ENCODE measurements at places on chromosomes 5 and 9.

GRCh38 chr9:98074115-98074990, 17.8 kb downstream of the NANS start:
- DNase-seq, result no peak

- DNase-seq, result no peak
These were observed 51.5 kb downstream of the LIX1 start for GRCh38 chr5:97090944-97091343.

GRCh38 chr5:29114331-29114768, 2076.0 kb upstream of the CDH9 start:
- no peak for DNase-seq

DNA sequence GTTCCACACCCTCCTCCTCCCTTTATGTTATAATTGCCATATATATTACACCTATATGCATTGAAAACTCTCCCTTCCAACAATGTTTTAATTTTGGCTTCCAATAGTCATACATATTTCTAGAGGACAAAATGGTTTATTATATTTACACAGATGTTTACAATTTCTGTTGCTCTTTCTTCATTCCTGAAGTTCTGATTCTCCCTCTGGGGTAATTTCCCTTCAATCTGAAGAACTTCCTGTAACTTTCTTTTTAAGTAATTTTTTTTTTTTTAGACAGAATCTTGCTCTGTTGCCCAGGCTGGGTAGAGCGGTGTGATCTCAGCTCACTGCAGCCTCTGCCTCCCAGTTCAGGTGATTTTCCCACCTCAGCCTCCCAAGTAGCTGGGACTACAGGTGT, 173.0 kb upstream of the MAP1B start:
- no peak for DNase-seq

DNA sequence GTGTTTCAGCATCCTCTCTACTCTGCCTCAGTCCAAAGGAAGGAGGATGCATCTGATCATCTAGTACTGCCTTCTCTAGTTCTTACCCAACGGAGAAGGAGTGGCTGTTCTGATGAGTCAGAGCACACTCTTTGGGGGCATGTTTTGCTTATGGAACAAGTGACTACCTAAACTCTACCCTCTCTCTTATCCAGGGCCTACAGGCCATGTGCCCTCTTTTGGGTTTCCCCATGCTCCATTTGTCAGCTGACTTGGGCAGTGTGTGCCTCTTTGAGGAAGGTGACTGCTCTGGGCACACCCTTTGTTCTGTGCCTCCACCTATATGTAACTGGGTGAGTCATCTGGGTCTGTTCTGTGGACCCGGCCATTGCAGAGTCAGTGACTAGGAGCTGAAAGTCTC, 89.6 kb upstream of the BNC2 start:
- no peak for DNase-seq

- no peak for DNase-seq
These were observed 80.8 kb downstream of the PDE6A start for GRCh38 chr5:149863830-149864229.

DNA sequence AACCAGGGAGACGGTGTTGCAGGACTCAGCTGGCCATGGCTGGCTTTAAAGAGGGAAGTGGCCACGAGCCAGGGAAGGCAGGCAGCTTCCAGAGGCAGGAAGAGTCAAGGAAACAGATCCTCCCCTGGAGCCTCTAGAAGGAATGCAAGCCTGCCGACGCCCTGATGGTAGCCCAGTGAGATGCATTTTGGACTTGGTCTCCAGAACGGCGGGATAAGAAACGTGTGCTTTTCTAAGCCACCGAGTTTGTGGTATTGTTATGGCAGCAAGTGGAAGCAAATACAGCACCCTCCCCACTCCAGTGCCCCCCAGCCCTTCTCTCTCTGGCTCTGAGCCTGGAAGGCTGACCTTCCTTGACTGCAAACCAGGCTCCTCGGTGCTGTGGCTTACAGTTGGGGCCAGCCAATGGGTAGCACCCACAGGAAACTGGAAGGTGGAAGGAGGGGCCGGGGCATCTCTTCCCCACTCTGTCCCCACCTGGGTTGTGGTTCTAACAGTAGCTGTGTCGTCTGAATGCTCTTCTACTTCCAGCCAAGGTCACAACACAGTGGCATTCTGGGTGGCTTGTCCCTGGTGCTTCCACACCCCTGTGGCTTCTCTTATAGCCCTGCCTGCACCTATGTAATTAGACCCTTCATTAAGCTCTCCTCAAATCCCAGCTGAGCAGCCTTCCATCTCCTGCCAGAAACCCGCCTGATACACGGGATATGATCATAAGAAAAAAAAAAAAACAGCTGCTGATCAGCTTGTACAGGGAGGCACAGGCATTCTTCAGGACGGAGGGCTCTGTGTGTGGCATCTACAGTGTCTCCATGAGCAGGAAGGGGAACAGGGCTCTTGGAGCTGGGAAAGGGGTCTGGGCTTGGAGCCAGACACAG, 29.9 kb upstream of the UNC5A start:
- no peak for DNase-seq

DNA sequence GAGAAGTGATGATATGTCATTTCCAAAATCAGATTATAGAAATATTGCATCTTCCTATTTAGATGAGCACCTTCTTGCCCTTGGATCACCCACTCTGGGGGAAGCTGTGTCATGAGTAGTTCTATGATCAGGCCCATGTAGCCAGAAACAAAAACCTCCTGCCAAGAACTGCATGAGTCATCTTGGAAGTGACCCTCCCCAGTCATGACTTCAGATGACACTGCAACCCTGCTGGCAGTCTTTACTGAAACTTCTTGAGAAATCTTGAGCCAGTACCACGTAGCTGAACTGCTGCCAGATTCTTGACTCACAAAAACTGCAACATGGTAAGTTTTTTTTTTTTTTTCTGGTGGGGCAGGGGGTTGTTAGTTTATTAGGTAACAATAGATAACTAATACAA, 439.6 kb upstream of the PTGER4 start:
- no peak for DNase-seq

DNA sequence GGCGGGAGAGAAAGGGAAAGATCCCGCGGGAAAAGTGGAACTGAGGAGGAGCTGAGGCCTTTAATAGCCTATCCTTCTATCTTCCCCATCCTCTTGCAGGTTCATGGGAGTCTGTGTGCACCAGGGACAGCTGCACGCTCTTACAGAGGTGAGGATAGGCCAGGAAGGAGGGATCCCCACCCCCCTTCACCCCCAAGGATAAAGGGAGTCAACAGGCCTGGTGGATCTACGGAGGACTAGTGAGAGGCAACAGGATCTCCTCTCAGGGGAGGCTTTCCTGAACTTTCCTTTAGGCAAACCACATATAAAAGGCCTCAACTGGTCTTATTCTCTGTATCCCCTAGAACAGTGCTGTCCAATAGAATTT, 1.1 kb downstream of the TESK1 start:
- no peak for DNase-seq

DNA sequence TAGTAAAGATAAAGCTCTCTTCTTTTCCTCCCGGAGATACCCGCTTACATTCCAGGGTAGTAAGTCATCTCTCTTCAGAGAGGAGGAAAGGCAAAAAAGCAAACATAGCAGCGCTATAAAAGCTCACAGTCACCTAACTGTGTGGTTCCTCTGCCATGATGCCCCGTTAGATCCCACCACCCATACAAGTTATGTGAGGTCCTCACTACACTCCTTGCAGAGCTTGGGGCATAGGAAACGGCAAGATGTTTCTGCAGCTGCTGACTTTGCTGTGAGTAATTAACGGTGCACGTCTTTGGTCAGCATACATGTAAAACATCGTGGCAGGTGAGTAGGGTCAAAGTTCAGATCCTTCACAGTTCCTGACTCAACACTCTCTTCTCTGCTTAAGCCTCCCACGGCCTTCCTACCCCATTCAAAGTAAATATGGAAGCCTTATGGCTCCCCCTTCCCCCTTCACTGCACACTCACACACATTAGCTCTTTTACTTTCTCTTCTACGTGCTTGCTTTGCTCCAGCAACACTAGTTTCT, 218.9 kb downstream of the DIRAS2 start:
- no peak for DNase-seq

DNA sequence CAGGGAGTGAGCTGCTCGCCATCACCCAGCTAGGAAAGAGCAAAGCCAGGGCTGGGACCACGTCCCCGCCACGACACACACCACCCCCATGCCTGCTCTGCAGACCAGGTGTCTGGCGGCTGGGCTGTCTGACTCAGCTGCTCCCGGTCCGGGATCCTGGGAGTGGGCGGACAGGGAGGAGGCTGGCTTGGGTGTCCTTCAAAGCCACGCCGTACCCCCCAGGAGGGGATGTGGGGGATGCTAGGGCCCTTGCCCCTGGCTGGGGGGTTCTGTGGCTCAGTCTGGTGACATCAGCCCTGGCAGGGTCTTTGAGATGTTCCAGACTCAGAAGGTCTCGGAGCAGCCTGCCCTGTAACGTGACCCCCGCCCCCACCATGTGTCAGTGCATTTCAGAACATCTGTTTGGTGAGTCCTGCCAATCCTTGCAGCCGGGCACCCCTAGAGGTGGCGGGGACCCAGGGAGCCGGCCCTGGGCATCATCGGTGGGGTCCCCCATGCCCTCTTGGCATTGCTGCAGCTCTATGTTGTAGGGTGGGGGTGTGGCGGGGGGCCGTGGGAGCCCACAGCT, 62.3 kb downstream of the HMCN2 start:
- no peak for DNase-seq

- DNase-seq, result no peak
These were observed 1.7 kb upstream of the ABL1 start for GRCh38 chr9:130833031-130833990.

DNA sequence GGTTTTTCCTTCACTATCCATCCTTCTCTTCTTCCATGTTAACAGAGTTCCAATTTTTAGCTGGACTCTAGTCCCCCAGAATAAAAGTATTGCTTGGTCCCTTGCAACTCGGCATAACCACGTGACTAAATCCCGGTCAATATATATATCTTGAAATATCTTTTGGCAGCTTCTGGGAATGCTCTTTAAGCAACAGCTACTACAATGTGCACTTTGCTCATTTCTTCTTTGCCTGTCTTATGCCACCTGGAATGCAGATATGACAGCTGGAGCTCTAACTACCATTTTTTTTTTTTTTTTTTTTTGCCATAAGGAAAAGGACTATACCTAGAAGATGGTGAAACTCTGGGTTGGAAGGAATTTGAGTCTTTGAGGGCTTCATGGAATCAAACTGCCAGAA, 82.6 kb downstream of the GCNT4 start:
- no peak for DNase-seq

DNA sequence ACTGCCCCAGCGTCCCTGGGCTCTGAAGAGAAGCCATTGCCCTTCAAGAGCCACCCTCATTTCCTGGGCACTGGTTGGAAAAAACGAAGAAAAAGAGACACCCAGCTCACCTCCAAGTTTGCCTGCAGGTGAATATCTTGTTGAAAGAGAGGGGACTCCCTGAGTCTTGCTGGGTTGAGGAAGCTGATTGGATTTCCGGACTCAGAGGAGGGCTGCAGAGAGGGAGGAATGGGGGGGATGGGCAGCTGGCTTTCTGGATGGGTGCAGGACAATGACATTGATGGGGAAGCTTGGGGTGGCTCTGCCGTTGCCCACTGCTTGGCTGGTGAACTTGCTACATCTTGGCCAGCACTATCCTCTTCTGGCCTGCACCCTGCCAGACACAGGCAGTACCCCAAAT, 31.0 kb upstream of the IER5L start:
- no peak for DNase-seq

DNA sequence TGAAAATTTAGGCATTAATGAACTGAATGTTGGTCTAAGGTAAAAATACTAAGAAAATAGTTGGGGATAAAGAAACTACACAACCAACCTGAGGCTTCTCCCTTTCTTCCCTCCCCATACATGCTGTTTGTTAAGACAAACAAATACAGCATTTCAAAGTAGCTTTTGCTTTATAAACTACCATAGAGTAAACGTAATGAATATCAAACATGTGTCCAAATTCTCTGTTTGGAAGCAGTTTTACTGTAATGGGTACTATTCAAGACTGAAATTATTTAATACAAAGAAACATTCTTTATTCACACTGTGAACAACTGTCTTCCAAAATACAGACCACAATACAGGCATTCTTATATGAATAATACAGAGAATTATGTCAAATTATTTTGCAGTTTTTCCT, 52.0 kb downstream of the SLC44A1 start:
- no peak for DNase-seq

DNA sequence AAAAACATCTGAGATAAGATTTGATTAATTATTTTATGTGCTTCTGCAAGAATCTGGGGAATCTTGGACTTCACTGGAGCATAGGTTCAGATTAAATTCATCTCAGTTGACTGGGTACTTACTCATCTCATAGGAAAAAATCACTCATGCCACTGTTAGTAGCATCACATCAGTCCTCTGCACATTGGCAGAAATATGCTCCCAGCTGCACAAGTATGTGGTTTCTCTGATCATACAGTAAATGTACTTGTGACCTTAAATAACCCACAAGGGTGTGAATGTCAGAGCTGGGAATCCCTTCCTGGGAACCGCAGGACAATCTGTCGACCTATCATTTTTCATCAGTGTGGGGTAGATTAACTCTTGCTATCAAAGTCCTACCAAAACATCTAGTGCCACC, 203.7 kb upstream of the SLC24A2 start:
- DNase-seq, result no peak

DNA sequence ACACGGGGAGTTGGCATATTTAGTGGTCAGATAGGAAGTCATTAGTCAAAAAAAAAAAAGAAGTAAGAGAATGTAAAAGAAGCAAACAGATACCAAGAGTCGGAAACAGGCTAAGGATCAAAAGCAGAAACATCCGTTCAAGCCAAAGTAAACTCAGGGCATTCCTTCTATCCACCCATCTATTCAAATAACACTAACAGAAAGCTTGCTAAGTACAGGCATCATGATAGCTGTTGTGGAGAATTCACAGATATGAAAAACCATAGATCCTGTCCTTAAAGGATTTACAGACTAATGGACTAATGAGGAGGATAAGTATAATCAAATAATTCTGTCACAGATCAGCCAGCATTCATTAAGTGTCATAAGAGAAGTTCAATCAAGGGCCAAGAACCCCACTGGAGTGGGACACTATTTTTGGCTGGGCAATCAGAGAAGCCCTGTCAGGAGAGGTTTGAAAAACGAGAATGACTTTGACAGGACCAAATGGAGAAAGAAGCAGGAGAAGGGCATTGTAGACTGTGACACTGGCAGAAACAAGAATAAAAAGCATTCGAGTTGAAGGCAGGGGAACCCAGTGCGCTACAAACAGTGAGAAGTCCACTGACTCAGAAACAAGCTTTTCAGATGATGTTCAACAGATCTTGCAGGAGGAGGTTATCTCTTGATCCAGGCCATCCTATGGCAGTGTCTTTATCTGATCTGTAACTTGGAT, 154.2 kb upstream of the TSLP start:
- no peak for DNase-seq

- DNase-seq, result no peak
These were observed 63.7 kb upstream of the IFNK start for GRCh38 chr9:27460226-27461023.
